LHCN-M2 (cell line): ENCODE measurements at places on chromosomes 13 and 19. TPM values are rescaled to one million over a fixed set of nuclear protein-coding genes. Genes with fewer than 3 reads are reported as not detected.

The SPRED3 gene
- 5.6 and 6.9 TPM in 2 replicates for total RNA-seq

The PIH1D1 gene
- 81.1 and 90.7 TPM in 2 replicates for total RNA-seq

The TMEM272 gene
- total RNA-seq = not detected in 2 replicates

The RAB3A gene
- 1.4 and 1.7 TPM in 2 replicates for total RNA-seq

The CCL25 gene
- total RNA-seq = not detected in 2 replicates

The ZNF547 gene
- total RNA-seq = 3.5 and 5.2 TPM in 2 replicates

The SIGLEC10 gene
- total RNA-seq = not detected in 2 replicates

The JUND gene
- 47.3 and 60.9 TPM in 2 replicates for total RNA-seq

The TNFSF9 gene
- total RNA-seq = 1.3 and 1.7 TPM in 2 replicates

The MYH14 gene
- total RNA-seq = not detected in 2 replicates

The GNG7 gene
- total RNA-seq = not detected in 2 replicates

The MEIS3 gene
- 6.7 and 7.4 TPM in 2 replicates for total RNA-seq

The SLC46A3 gene
- 7.9 and 8.9 TPM in 2 replicates for total RNA-seq
